ENCODE measurements at places on chromosomes 4 and X.

GRCh38 chr4:183214912-183215488 lies 105.1 kb downstream of the CLDN22 start:
- DNase-seq: no peak

DNA sequence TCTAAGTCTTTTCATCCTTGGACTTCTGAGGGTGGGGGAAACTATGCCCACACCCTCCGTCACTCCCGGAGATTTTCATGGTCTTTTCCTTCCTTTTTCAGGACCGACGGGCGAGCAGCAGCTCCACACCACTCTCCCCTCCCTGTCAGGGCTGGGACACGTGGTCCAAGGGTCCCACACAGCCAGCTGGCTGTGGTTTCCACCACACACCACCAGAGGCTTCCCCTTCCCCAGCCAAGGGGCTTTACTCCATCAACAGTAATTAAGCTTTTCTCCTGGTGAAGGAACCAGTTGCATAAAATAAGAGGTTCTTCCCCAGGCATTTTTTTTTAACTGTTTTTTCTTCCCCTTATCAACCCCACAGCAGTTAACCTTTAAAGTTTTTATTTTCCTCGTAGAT lies 453.9 kb downstream of the GPAT3 start:
- no peak for DNase-seq

DNA sequence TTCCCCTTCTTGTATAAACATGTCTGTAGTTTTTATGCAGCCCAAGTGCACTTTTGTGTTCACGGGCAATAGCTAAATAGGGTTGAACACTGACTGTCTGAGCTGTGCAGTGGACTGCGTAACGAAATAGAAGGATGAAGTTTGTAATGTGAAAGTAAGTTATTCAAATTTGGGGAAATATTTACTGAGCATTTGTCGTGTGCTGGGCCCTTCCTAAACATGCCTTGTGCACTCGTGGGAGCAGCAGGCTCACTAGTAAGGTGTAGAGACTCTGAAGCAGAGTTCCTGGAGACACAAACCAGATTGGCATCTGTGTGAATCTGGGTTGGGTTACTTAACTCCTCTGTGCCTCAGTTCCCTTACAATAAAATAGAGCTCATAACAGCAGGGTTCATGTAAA lies 51.7 kb upstream of the C1QTNF7 start:
- no peak for DNase-seq

DNA sequence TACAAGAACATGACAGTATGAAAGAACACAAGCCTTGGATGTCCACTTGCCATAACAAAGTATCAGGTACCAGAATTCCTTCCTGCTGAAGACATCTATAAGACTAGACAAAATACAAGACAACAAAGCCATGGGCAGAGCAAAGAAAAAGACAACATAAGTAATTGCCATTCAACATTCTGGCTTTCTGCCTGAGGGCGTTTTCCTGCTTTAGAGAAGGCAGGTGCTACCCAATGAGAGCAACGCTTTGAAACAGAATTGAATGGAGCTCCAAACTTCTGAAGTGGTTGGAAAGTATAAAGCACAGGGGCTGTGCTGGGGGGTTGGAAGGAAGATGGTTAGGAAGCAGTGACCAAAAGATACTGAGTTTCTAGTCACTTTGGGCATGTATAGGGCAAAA lies 30.1 kb downstream of the PDE5A start:
- no peak for DNase-seq

DNA sequence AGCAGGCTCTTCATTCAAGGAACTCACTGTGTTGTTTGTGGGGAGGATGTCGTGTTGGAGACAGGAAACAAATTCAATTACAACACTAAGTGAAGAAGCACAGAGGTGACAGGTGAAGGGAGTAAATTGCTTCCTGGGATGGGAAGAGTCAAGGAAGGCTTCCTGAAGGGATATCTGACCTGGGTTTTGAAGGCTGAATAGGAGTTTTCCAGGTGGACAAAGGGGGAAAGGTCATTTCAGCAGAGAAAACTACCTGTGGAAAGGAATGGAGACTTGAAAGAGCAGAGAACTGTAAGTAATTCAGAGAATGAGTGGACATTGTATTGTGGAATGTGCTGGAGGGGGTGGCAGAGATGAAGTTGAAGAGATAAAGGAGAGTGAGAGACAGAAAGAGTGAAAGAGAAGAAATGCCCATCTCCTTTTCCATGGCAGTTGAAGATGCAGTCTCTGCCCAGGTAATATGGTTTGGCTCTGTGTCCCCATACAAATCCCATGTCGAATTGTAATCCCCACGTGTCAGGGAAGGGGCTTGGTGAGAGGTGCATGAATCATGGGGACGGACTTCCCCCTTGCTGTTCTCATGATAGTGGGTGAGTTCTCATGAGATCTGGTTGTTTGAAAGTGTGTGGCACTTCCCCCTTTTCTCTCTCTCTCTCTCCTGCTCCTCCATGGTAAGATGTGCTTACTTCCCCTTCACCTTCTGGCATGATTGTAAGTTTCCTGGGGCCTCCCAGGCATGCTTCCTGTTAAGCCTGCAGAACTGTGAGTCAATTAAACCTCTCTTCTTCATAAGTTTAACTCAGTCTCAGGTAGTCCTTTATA lies 205.7 kb upstream of the BCOR start:
- DNase-seq: no peak

- DNase-seq: no peak
These were observed 43.6 kb downstream of the BLTP1 start for GRCh38 chr4:122195718-122196117.

DNA sequence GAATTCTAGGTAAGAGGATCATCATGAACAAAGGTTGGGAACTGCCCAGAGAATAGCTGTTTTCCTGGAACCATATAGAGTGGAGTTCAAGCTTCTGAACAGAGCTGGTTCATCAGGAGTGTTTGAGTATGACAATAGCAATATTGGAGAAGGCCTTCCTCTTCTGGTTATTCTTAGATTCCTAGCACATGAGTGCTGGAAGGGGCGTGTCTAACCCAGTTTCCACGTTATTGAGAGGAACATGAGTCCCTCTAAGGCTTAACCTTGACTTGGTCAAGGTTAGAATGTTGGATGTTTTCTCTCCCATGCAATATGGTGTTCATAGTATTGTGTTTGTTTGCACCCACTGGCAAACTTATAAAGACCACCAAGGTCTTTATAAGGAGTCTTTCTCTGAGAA lies 101.3 kb downstream of the TSPAN7 start:
- no peak for DNase-seq

DNA sequence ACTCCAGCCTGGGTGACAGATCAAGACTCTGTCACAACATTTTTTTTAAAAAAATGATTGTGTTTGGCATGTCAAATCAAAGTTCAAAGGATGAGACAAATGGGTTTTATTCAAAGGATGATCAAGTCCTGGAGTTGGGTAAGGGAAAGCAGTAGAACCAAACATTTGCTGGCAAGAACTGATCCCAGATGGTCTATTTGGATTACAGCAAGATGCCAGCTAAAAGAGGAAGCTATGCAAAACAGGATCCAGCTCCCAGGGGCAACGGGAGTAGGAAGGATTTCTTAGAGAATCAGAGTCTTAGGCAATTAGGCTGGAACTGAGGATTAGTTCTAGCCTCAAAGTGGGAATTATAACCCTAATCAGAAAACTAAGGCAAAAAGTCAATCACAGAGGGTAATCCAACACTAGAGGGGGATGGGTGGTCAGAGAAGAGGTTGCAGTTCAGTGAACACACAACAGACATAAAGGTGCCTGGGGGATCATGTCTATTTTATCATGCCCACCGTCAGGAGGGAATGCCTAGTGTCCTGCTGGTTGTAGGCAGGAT lies 133.0 kb upstream of the PLS3 start:
- no peak for DNase-seq

DNA sequence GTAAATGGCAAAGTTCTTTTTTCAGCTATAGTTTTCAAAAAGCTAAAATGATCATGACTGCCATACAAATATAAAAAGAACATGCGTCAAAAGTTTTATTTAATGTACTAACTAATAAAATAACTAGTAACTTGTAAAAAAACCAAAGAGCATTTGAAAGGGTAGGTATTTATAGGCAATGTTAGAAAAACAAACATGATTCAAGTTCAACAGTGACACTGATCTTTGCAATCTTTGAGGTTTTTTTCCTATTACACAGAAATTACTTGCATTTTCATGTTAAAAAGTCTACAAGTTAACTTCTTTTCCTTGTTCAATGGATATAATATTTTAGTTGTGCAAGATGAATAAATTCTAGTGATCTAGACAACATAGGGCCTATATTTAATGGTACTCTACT lies 72.3 kb upstream of the GRID2 start:
- no peak for DNase-seq

GRCh38 chr4:139243448-139244365 lies 36.3 kb downstream of the MGARP start:
- DNase-seq: no peak

DNA sequence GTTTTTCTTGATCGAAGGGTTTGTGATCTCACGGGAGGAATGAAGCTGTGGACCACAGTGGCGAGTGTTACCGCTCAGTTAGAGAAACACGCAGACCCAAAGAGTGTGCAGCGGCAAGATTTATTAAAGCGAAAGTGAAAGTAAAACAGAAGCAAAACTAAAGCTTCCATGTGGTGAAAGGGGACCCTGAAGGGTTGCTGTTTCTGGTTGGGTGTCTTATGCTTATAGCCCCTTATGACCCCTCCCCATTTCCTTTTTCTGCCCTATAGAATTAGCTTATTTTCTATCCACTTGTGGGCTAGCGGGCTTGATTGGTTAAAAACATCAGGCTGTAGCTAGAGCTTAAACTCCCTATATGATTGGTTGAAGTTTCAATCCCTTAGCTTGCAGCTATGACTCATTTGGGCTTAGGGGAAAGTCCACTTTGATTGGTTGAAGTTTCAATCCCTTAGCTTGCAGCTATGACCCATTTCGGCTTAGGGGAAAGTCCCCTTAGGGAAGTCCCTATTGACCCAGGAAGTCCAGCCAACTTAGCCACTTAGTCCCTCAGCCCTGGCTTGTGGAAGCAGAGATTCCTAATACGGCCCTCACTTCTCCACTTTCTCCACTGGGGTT lies 171.2 kb upstream of the NWD2 start:
- DNase-seq: no peak

- no peak for DNase-seq
These were observed 37.1 kb downstream of the MAB21L2 start for GRCh38 chr4:150619042-150619441.
